ENCODE measurements at places on chromosomes 1 and 21.

GRCh38 chr1:42833981-42834380 lies 12.4 kb upstream of the ZNF691 start:
- no peak for DNase-seq

DNA sequence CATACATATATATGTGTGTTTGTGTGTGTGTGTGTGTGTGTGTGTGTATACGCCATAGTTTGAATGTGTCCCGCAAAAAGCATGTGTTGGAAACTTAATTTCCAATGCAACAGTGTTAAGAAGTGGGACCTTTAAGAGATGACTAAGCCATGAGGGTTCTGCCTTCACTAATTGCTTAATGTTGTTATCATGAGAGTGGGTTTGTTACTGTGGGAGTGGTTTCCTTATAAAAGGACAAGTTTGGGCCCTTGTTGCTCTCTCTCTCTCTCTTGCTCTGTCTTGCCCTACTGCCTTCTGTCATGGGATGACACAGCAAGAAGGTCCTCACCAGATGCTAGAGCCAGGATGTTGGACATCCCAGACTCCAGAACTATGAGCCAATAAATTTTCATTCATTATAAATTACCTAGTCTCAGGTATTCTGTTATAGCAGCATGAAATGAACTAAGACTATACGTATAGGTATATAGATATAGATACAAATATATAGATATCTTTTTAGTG lies 103.8 kb upstream of the ZC3H11B start:
- no peak for DNase-seq

DNA sequence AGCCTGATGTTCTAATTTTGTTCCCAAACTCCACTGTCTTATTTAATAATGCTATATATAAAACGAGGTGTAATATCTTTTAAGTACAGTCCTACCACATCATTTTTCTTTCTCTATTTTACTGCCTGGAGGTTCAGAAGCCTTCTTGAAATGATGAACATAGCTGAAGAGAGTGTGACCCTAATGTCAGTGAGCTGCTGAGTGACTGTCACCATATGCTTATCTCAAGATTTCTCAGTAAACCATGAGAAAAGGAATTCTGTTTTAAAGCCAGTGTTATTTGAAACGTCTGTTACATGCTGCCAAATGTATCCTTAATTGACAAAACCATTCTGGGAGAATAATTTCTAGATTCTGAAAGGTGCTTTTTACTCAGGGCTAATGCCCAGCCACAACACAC lies 503.5 kb upstream of the TMPRSS15 start:
- DNase-seq = no peak

DNA sequence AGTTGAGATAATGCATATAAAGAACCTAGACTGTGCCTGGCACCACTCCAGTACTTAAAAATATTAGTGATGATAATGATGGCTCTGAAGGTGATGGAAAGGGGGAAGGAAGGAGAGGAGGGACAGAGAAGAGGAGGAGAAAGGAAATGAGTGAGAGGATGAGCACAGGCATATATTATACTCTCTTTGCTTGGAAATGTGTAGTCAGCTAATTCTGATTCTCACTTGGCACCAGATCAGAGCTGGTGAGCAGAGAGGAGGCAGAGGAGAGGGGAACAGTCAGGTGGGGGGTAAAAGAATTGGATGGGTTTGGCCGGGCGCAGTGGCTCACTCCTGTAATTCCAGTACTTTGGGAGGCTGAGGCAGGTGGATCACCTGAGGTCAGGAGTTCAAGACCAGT lies 24.3 kb upstream of the MYOC start:
- no peak for DNase-seq

DNA sequence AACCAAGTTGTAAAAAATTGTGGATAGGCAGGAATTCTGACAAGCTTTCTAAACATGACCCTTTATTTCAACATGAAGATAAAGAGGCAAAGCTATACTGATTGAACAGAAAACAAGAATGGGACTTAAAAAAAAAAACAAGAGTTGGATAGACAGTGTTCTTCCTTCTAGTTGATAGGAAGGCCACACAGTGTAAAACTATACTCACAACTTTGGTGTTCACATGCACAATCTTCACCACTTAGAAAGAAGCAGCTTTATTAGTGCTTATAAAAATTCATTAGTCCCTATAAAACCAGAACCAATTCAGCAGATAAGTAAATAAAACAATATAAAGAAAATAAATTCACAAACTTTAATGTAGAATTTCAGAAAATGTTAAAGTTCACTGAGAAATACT lies 101.8 kb downstream of the AKT3 start:
- DNase-seq = no peak

GRCh38 chr1:230408971-230409370 lies 17.2 kb downstream of the PGBD5 start:
- DNase-seq = no peak

DNA sequence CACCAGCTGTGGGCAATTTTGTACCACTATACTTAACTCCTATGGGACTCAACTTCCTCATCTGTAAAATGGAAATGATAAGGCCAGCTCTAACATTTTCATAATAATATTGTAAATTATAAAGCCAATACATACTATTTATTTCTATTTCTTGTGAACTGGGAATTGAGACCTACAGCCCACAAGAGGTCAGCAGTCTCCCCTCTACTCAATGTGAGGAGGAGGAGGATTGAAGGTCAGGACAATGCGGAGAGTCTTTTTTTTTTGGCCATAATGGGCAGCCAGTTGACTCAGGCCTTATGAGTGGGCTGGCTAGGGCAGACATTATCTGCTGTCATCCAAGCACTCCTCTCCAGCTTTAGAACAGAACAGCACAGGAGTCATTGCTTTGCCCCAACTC lies 90.5 kb downstream of the NUF2 start:
- no peak for DNase-seq

DNA sequence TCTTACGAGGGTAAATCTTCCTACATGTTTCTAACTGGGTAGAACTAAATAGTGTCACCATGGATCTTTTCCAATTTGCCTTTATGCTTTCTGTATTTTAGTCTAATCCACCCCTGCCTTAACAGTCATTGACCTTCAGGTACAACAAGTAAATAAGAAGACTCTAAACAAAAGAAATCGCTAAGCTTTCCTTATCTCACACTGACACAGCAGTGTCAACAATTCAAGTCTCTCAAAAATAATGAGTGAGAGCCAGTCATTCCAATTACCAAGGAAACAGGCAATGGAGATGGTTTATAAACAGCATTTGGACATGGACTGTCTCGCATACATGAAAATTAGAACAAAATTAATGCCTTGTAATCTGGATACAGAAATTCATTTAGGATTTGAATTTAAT lies 365.8 kb downstream of the VAV3 start:
- no peak for DNase-seq

- no peak for DNase-seq
Measured at GRCh38 chr1:215669806-215670491, 102.8 kb downstream of the KCTD3 start.

GRCh38 chr1:164561472-164561871 lies 2.5 kb downstream of the PBX1 start:
- no peak for DNase-seq

DNA sequence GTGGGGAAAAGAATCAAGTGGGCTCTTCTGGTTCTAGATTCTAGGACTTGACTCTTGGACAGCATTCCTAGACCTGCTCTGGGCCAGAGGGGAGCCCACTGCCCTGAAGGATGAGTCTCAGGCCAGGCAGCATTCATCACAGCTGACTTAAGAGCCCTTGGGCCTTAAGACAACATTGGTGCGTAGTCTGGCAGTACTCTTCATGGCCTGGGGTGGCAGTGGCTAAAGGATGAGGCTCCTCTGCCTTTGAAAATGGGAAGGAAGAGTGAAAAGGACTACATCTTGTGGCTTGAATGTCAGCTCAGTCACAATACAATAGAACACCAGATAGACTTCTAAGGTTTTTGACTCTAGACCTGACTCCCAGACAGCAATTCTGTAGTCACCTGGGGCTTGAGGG lies 1415.1 kb upstream of the PRMT6 start:
- DNase-seq = no peak

DNA sequence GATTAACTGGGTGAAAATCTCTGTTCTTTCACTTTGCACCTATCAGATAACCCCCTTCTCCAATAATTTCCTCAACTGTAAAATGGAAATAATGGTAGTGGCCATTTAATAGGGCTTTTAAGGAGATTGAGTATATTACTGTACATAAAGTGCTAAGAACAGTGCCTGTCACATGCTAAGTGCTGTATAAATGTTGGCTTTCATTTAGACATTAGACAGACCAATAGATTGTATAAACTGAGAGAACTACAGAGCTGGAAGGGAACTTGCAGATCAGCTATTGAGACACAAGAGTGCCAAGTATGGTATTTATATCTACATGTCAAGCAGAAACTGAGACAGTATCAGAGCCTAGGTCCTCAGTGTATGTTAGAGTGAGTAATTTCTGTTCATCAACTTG lies 934.7 kb downstream of the PLA2G4A start:
- DNase-seq = no peak

DNA sequence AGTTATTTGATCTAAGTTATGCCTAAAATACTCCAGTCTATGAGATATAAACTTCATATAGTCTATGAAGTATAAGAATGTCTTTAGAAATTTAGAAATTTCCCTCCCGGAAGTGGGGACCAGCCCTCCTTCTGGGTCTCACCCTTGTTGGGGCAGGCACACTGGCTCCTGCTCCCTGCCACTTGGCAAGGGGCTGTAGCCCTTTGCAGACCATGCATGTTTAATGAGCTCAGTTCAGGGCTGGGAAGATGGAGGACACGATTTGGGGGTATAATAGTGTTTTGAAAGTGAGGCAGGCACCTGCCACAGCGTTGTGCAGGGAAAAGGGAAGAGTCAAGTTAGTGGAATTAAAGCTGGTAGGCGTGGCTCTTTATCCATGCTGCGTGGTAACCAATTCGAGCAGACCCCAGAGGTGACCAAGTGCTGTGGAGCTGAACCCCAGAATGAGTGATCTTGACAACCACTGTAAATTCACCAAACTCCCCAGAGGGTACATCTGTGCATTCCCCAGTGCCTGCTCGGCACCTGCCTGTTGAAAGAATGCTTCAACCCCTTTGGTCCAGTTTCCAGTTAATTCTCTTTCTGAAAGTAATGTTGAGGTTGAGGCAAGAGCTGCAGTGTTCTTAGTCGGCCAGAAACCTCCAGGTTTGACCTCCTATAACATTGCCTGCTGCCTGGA lies 79.6 kb downstream of the DOP1B start:
- no peak for DNase-seq

- DNase-seq = no peak
Measured at GRCh38 chr1:95927061-95927460, 693.1 kb downstream of the RWDD3 start.

- DNase-seq = no peak
Measured at GRCh38 chr1:43056981-43057391, 98.3 kb upstream of the SLC2A1 start.

- DNase-seq = no peak
Measured at GRCh38 chr1:31105646-31106045, 40.1 kb upstream of the PUM1 start.

- DNase-seq = no peak
Measured at GRCh38 chr1:96865731-96866685, 144.4 kb downstream of the PTBP2 start.

GRCh38 chr1:223848536-223848935 lies 2.8 kb upstream of the TP53BP2 start:
- no peak for DNase-seq

DNA sequence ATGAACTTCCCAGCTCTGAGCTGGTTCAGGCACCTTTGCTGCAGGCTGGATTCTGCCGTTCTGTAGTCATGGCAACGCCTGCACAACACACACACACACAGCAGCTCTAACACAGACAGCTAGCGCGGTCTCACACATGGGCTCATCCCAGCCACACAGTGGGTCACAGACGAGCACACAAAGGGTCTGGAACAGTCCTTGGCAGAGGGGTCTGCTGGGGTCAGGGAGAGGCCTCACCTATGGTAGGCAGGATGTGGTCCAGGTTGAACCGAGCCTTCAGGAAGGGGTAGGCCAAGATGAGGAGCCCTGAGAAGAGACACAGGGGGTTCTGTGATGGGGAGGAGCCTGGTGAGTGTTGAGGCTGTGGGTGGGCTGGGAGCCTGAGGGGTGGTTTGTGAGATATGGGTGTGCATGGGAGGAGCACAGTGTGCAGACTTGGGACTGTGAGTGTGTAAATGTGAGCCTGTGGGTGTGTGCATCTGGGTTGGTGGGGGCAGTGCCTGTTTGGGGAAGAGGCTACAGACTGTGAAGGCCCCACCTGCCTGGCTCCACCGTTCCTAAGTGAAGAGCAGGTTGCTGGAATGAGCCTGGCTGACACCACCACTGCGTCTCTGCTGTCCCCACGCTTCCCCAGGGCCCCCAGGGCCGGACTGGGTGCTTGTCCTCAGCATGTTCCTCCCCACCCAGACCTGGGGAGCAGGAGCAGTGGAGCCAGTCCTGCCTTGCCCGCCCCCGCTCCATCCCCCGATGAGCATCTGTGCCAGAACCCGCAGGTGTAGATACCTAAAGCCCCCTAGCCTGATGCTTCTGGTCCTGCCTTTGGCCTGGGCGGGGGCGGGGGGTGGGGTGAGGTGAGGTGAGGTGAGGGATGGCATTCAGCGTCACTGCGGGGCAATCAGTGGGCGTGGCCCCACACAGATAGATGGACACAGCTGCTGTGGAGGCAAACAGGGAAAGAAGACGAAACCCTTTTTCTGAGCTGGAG lies 1.5 kb downstream of the KNCN start:
- DNase-seq = peak; percentile 65

GRCh38 chr1:240304466-240304865 lies 212.8 kb downstream of the FMN2 start:
- DNase-seq = no peak

- no peak for DNase-seq
Measured at GRCh38 chr1:9044236-9044635, 18.0 kb upstream of the SLC2A7 start.

DNA sequence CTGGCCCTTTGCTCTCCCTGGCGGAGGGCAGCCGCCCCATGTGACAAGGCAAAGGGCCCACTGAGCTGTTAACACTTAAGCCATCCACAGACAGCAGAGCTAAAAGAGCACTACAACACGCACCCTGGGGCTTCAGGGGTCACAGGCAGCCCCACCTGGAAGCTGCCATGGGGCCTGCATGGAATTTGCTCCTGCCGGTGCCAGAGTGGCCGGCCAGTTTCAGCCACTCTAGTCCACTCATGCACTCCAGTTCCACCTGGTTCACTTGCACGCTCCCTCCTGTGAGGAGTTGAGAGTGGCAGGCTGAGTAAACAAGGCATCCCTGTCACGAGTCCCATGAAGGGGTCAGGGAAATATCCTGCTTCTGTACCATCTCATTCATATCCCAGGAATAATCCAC lies 55.3 kb downstream of the RIMS3 start:
- DNase-seq = no peak

DNA sequence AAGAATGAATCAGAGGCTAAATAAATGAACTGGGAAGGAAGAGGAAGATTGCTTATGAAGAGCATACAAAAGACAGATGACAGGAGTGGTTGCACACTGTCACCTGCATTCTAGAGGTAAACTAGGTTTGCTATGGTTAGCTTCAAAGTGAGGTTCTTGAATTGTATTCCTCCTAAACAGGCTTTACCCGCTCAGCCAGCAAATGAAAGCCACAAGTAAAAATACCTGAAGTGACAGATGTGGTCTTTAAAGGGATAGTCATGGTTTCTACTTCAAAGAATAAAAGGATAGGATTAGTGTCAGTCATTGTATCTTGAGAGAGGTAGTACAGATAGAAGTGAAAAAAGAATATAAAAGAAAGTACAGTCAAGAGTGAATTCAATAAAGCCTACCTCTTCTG lies 32.4 kb upstream of the PRDX6 start:
- no peak for DNase-seq

GRCh38 chr1:91513160-91513559 lies 12.5 kb downstream of the CDC7 start:
- no peak for DNase-seq

GRCh38 chr1:53821380-53821779 lies 16.7 kb downstream of the NDC1 start:
- no peak for DNase-seq

All from activated CD8-positive, alpha-beta T cell treated with anti-CD3 and anti-CD28 coated beads for 36 hours (primary cell).